ENCODE measurements at places on chromosomes 2 and 18.

DNA sequence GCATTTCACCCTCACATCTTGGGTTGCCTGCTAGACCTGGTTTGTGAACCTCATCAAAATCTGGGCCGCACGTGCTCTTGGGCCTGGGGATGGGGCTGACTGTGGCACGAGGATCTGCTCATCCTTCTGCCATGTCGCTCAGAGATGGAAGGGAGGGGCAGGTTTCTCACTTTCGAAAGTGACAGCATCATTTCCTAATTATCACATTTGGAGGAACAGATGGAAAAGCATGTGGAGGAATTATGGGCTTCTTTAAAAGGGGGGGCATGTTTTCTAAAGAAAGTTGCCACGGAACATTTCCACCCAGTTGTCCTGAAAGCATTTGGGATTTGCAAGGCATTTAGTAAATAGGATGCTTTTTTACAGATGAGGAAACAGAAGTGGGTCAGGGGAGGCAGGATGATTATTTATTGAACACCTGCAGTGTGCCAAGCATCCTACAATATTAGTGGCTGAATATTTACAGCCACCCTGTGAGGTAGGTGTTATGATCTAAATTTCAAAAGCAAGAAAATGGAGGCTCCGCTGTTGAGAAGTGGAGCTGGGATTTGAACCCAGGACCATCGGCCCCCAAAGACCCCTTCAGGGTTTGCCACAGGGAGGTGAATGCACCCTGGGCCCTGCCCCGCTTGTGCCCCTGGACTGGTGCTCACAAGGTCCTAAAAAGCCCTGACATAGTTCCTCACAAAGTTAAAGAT is 104.2 kb upstream of the MYCN start:
- DNase-seq, result no peak

DNA sequence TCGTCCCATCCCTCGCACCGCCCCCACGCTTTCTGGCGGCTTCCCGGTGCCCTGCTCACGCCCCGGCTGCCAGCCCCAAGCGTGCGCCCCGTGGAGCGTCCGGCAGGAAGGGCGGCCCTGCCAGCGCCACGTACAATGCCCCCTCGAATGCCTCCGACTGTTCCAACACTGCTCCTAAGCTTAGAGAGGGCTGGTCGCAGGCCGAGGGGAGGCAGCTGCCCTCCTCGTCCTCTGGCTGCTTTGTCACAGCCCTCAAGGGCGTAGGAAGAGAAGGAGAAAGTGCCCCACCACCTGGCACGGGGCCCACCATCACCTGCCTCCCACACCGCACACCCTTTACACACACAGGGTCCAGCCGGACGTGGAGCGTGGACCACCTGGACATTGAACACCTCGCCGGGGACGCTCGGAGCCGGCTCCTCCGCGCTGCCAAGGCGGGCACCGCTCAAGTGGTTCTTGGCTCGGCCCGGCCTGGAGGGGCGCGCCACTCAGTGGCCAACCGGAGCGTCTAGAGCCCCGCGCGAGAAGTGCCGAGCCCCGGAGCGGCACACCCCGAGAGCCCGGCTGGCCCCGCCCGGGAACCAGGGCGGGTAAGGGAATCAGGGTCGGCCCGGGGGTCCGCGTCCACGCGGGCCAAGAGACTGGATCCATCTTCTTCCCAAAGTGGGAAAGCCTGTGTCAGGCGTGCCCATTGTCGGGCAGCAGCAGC is 830 bp downstream of the DNER start:
- DNase-seq, result no peak

GRCh38 chr18:70489986-70490933 is 201.4 kb downstream of the SOCS6 start:
- DNase-seq, result peak; percentile 31

GRCh38 chr2:147845411-147845971 is 662 bp downstream of the ACVR2A start:
- no peak for DNase-seq

- DNase-seq, result no peak
Measured at GRCh38 chr2:7180638-7181370, 263.6 kb downstream of the RNF144A start.

DNA sequence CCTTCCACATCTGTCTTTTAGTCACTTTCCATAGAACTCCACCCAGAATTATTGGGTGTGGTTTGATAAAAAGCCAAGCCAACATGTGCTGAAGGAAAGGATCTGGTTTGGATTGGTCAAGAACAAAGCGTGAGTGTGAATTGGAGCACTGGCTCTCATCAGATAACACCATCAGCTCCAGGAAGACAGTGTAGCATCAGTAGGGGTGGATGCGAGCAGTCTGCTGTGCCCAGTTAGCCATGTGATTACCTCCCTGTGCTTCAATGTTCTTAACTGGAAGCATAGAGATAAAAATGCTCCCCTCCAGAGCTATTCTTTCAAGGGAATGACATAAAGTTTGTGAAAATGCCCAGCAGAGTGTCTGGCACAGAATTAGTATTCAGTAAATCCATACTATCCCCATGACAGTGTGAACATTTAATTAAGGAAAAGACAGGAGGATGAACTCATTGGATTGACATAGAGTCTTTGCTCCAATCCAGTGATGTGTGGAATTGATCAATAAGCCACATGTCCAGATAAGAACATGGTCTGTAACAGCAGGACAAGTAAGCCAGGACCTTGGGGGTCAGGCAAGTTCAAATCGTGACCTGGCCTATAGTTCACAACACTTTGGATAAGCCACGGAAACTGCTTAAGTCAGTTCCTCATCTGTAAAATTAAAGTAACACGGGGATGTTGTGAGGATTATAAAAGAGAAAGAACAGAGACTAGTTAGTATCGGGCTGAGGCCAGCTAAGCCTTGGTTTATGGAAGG is 68.0 kb downstream of the FAM124B start:
- DNase-seq, result no peak

GRCh38 chr2:97967216-97967592 is 28.5 kb downstream of the TMEM131 start:
- no peak for DNase-seq

GRCh38 chr2:164717000-164717803 is 95.9 kb upstream of the GRB14 start:
- DNase-seq, result no peak

DNA sequence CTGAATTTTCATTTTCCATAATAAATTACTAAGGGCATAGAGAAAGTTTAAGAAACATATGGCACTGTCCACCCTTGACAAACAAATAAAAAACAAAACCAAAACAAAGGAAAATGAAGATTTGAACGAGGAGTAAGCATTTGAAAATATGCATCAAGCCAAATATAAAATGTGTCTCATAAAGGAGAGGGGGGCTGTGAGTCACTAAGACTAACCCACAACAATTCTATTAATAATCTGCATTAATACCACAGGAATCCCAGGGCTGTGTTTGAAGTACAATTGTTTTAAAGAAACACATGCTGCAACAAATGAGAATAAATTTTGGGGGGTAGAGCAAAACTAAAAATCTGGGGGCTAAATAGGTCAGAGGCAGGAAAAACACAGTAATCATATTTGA is 53.8 kb upstream of the STK17B start:
- no peak for DNase-seq

GRCh38 chr2:241313543-241314095 is 1.9 kb downstream of the HDLBP start:
- no peak for DNase-seq
